Endodermal cell (in vitro differentiated cells): ENCODE measurements at places on chromosomes 6 and 20.

GRCh38 chr6:4459996-4460395 lies 316.2 kb upstream of the CDYL start:
- no peak for DNase-seq

GRCh38 chr6:18352001-18352400 lies 35.1 kb upstream of the RNF144B start:
- no peak for DNase-seq

- DNase-seq = no peak
These were observed 8.4 kb downstream of the DUSP22 start for GRCh38 chr6:300494-301198.

DNA sequence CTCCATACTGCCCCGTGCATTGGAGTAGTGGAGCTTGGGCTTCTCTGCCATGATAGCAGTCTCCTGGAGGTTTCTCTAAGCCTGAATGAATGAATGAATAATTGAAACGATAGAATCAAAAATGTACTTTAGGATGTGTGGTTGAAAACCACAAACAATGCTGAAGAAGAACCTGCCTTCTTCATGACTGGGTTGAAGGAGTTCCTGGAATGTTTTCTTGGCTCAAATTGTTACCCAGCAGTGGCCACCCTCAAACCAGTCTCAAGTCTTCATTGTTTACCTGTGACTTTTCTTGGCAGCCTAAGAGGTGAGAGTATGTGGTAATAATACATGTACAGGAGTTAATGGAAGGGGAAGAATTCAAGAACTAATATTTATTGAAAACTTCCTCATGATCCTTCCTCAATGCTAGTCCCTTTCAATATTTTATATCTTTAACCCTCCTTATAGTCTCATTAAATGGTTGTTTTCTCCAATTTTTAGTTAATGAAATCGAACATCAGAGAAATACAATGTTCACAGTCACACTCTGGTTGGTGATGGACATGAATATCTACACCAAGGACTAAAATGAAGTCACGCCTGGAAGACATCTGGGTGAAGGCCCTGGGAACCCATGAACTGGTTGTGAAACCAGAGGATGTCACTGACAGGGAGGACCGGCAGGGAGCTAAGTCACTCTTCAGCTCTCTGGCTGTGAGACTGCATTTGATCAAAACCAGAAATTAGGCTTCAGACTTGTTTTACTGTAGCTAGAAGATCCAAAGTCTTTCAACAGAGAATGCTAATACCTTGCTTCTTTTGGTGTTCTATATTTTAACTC lies at the start of gene GSTA5:
Gene GSTA5 (minus strand): TSS at position 51 of the 823 bp plus-strand sequence.
- no peak for DNase-seq

DNA sequence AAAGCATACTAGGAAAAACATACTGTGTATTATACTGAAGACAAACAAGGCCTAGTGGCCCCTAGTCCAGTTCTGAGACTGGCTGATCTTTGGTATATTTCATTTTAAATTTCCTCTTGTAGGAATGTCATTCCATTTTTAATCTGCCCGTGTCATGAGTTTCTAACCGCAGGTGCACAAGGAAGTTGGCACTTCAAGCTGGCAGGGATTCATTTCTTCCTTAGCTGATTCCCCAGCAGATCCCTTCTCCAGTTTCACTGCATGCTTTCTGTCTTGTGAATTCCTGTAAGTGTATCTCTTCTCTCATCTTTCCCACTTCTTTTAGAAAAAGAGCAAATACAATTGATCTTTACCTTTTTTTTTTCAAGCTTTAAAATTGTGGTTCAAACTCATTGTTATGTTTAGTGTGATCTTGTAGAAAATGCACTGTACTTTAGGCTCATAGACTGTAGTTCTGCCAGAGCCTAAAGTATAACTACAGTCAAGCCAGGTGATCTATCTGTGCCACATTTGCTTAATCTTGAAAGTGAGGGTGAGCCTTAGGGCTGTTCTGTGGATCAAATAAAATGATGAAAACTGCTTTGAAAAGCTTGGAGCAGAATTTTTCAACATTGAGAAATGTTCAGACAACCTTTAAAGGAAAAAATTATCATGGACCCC lies 37.0 kb downstream of the RNF217 start:
- DNase-seq = no peak

- peak; percentile 96 for DNase-seq
These were observed 1.1 kb downstream of the DLK2 start for GRCh38 chr6:43454290-43454695.

- DNase-seq = no peak
These were observed 40.4 kb downstream of the GNAS-AS1 start for GRCh38 chr20:58810116-58810878.

DNA sequence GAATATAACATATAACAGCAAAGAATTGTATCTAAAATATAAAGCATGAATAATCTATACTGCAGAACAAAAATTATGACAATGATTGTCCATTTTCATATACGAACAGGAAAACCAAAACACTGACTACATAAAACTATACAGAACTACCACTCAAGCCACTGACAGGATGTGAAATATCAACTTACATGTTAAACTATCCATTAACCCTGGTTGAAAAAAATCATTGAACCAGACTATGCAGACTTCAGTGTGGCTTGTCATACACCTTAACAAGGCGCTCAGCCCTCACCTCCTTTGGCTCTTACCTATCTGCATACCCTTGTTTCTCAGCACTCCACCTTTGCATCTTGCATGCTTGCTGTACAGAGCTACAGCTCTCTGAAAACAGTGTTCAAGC lies 34.9 kb downstream of the ASCC3 start:
- no peak for DNase-seq

GRCh38 chr6:3809515-3809891 lies 39.7 kb upstream of the FAM50B start:
- no peak for DNase-seq

DNA sequence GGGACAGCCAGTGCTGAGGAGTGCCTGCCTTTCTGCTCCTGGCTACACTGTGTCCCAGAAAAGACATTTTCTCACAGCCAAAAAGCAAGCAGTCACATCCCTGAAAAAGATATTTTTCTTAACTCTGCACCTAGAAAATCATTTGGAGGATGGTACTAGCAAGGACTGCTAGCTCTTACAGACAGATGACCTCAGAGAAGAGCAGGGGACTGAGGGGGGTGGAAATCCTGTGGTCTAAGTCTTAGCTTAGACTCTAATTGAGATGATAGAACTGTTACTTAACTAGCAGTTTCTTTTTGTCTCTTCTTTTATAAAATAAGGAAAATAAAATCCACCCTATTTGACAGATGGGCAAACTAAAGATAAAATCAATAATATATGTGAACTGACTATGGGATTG lies 152.8 kb downstream of the TMEM200A start:
- DNase-seq = no peak

- DNase-seq = no peak
These were observed 11.3 kb downstream of the ZHX3 start for GRCh38 chr20:41306061-41306727.
